IMR-90 (cell line): ENCODE measurements at places on chromosomes 5 and 9.

- DNase-seq = peak; percentile 73
These were observed 11.1 kb upstream of the KIF12 start for GRCh38 chr9:114110180-114110579.

GRCh38 chr5:134506054-134507039 is 19.1 kb upstream of the JADE2 start:
- DNase-seq = no peak

GRCh38 chr5:89308606-89309040 is 425.6 kb upstream of the MEF2C start:
- DNase-seq = no peak

DNA sequence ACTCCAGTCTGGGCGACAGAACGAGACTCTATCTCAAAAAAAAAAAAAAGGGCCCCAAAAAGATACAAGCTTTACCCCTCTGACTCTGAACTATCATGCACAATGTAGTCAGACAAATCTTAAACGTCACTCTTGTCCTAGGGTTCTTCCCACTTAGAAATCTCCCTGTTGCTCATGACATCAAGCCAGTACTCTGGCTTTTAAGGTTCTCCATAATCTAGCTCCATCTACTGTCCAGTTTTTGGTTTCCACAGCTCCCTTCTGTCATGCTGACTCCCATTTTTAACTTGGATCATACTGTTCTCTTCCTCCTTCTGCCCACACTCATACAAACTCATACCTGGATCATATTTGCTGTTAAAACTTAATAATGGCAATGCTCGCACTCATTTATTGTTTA is 156.7 kb upstream of the TLX3 start:
- DNase-seq = peak; percentile 54

DNA sequence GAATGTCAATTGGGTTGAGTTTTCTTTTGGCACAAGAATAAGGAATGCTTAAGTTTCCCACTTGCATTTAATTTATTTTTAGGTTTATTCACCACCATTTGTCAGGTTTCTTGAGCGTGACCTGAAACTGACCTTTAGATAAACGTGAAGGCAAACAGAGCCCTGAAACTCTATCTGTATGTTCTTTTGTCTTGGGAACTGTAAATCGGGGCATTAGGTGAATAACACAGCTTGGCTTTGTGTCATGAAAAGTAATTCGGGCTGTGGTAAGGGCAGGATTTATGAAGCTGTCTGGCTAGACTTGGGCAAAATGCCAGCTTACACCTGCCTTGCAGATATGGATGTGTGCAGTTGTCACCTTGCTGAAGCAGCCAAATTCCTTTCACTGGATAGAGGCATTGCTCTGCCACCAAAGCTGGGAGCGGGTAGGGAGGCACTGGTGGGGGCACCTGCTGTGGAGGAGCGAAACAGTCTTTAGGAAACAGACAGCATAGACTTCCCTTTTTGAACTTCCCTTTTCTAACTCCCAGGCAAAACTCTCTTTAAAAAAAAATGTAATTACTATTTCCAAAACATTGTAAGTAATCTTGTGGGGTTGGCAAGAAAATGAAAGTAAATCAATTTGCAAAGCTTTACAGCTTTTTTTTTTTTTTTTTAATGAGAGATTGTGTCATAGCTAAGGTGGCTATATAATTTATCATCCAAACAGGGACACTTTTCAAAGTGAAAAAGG is 545.2 kb downstream of the CSNK1G3 start:
- DNase-seq = no peak

DNA sequence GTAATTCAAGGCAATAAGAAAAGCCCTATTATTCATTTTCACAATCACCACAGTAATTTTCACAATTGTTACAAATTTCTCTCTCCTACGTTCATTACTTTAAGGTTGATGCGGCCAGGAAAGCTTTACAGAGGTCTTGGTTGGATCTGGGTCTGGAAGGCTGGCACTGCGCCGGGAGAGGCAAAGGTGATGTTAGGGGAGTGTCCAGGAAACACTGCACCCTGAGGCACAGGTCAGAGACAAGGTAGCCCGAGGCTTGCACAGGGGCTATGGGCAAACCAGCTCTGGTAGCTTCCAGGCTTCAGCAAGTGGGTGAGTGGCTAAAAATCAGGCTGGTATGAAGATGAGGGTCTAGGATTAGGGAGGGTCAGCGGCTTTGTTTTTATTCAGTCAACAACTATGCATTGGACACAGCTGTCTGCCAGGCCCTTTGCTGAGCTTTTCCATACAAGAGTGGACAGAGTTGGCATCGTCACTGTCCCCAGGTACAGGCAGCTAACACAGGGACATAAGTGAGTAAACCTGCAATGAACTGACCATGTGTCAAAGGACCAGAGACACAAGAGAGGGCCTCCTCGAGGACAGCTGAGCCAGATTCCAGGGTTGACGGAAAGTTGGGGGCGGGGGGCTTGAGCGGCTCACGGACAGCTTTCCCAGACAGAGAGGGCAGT is 12.4 kb upstream of the TENT4A start:
- no peak for DNase-seq

DNA sequence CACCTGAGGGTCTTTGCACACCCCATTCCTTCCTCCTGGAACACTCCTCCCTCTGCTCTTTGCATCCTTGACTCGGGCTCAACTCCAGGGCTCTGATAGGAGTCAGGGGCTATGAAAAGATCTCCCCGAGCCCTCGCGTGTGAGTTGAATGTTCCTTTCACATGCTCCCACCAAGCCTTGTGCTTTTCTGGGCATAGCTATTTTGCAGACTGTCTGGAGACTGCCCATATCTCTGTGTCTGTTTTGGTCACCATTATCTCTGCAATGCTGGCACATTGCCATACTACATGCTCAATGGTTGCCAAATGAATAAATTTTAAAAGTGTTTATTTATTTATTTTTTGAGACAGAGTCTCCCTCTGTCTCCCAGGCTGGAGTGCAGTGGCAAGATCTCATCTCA is 56.9 kb upstream of the PLPP1 start:
- DNase-seq = no peak

GRCh38 chr9:127706836-127707241 is at the start of gene CFAP157:
Gene CFAP157, plus strand, starts transcription at chr9:127706988. Its CDS starts 44 bp downstream, at chr9:127707032.
- no peak for DNase-seq

- no peak for DNase-seq
These were observed 56.0 kb downstream of the TRPC7 start for GRCh38 chr5:136309376-136309775.

DNA sequence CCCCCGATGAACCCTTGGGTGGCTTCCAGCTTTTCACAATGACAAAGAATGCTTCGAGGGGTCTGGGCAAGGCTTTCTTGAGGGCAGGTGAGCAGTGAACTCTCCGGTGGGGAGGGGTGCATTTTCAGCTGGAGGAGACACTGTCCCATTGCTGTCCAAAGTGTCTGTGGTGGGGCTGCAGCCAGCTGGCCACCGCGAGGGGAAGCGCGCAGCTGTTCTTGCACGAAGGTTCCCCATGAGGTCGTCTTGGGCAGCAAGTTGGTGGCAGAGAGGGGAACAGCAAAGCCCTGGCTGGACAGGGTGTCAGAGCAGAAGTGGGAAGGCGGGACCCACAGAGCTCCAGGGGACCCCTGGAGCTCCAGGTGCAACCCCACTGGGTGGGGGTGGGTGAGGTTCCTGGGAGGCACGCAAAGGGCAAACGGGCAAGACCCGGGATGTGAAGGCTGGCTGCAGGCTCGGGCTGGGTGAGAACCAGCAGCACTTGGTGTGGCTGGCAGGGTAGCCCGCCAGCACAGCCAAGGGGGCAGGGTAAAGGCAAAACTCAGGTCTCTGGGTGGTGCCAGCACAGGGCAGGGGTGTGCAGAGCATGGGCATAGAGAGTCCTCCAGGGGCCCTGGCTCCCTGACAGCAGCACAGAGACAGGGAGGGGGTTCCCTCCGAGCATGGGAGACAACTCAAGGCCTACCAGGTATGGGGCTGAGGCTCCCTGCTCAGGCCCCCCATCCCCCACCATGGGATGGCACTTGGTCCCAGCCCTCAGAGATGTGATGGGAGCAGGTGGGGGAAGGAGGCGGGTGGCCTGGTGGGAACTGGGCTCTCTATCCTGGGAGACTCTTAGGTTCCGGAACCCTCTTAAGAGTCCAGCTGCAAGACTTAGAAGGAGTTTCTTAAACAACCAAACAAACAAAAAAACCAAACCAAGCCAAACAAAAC is 26.6 kb downstream of the TSPAN17 start:
- DNase-seq = no peak

- peak; percentile 66 for DNase-seq
These were observed 294.2 kb upstream of the PTGER4 start for GRCh38 chr5:40385544-40385943.

DNA sequence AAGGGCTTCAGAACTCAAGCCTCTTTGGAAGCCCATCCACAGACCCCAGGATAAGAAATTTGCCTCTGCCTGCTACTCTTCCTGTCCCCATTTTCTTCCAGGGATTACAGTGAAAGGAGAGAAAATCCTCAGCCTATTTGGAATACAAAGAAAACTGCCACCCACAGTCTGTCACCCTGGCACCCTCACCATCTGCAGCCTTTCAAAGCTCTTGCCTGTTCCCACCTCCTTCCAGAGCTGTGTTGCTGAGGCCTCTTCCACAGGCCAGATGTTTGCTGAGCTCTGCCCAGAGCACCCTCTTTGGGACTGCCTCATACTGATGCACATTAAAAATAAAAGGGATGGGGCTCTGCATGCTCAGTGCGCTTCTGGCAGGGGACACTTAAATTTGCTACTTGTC is 35.9 kb upstream of the TAF1L start:
- DNase-seq = no peak

- peak; percentile 15 for DNase-seq
These were observed 115.7 kb downstream of the FBXO38 start for GRCh38 chr5:148499452-148499851.

GRCh38 chr5:137734962-137735554 is 831 bp downstream of the KLHL3 start:
- peak; percentile 52 for DNase-seq

GRCh38 chr5:149412783-149413476 is 33.8 kb upstream of the IL17B start:
- DNase-seq = no peak

GRCh38 chr5:156093024-156093423 is 233.9 kb upstream of the SGCD start:
- DNase-seq = no peak

DNA sequence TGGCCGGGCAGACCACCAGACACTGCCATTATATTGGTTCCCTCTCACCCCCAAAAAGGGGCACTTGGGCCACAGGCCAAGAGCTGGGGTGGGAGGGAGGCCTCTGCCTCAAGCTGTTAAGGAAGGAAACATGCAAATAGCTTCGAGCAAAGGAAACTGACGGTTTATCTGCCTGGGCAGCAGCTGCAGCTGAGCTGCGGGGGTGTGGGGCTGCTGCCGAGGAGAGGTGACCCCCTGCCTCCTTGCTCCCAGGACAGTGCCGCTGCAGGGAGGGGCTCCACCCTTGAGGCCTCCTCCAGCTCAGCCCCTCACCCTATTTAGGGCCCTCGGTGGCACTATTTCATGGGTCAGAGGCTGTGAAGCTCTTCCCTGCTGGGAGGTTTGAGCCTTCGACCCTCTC is 789 bp downstream of the DOK3 start:
- DNase-seq = no peak

- no peak for DNase-seq
These were observed 5.2 kb downstream of the GFI1B start for GRCh38 chr9:132983491-132984201.

GRCh38 chr9:125106285-125106893 is 36.9 kb downstream of the SCAI start:
- peak; percentile 79 for DNase-seq

DNA sequence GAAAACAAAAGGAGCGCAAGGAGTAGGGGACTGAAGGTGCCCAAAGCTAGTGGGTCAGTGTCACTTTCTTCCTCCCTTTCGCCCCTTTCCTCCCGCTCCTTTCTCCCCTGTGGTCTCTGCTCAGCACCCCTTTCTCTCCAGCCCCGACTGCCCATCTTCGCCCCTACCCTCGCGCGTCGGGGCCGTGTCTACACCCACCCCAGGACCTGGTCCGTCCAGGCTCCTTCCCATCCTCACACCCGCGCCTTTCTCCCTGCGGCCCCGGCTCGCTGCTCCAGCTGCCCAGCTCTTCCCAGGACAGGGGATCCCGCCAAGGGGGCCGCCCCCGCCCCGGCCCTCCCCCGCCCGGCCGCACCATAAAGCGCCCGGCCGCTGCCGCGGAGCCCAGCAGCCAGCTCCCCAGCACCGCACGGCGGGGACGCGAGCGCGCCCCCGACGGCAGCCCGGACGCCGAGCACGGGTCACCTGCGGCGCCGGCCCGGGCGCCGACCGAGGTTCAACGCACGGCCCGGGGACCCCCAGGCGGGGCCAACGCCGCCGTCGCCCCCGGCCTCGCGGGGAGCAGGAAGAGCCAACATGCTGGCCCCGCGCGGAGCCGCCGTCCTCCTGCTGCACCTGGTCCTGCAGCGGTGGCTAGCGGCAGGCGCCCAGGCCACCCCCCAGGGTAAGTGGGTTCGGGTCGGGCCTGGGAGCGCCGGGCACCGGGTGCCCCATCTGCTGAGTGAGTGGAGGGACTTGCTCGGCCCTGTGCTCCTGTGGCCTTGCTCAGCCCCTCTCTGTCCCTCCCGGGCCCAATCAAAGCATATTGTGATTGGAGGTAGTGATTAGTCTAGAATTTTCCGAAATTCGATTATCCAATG is at the start of gene THBS4:
TSS of gene THBS4 (plus strand) at position 387 of the 860 bp plus-strand sequence. CDS start at position 577, 190 bp downstream.
- DNase-seq = no peak

- DNase-seq = peak; percentile 85
These were observed 20.0 kb downstream of the CEMIP2 start for GRCh38 chr9:71748280-71748743.

DNA sequence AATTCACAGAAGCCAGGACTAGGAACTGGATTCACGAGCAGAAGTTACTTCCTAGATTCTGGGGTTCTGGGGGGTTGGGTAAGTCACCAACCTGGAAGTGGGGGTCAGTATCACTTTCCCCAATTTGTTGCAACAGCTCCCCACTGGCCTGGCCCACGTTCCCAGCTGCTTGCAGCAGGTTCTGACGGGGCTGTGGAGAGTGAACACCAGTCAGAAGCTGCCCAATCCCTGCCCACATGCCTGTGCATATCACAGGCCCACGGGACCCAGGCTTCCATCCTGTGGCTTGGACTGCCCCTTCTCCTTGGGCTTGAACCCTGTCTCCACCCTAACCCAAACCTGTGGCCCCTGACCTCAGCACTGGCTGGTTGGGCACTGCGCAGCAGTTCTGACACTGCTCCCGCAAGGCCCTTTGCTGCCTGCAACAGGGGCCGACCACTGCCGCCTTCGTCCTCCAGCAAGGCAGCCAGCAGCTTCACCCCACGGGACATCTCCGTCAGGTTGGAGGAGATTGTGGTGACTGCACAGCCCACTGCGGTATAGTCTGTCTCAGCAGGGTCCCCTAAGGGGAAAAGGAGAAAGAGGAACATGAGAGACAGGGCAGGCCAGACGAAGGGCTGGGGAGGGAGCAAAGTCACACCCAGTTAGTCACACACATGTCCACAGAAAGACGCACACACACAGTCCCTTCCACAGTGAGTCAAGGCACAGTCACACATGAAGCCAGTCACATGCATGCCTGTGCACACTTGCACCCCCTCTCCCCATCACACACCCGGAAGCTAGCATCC is 13.1 kb downstream of the TLN1 start:
- no peak for DNase-seq

GRCh38 chr5:153358315-153358976 is 132.0 kb upstream of the GRIA1 start:
- DNase-seq = no peak
